NCI-H1417 (cell line): ENCODE measurements at places on chromosomes 13 and 19.

- no peak for DNase-seq
Measured at GRCh38 chr19:2354670-2355069, 5.4 kb upstream of the TMPRSS9 start.

DNA sequence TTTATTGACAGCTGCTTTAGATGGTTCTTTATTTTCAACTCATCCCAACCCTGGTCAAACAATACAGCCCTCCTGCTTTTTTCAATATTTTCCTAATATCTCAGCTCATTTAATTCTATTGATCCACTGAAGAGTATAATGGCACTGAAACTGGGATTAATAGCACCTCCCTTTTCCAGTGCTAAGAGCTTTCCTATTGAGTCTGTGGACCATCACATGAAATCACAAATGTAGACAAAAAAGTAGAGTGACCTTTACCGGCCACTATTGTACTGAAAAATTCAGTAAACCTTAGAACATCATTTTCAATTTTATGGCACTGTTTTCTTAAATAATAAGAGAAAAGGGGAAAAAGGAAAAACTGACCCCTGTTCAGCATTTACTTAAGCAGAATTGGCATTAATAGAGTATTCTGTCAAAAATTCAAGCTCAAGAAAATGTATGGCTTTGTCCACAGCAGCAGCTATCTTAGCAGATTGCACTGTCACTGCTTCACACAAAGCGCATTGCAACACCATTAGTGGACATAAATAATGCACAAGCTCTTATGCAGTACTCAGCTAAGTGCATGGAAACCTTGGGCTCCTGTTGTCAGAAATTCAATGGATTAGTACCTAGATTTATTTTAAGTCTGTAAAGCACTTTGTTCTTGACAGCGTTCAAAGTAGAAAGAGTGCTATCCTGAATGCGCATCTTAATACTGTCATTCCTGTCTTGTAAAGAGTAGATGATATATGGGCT, 851.0 kb upstream of the KLHL1 start:
- peak; percentile 52 for DNase-seq

GRCh38 chr19:45771311-45771933, 2.4 kb upstream of the SIX5 start:
- DNase-seq = peak; percentile 10

GRCh38 chr19:49933643-49934042, 4.3 kb upstream of the NUP62 start:
- no peak for DNase-seq

DNA sequence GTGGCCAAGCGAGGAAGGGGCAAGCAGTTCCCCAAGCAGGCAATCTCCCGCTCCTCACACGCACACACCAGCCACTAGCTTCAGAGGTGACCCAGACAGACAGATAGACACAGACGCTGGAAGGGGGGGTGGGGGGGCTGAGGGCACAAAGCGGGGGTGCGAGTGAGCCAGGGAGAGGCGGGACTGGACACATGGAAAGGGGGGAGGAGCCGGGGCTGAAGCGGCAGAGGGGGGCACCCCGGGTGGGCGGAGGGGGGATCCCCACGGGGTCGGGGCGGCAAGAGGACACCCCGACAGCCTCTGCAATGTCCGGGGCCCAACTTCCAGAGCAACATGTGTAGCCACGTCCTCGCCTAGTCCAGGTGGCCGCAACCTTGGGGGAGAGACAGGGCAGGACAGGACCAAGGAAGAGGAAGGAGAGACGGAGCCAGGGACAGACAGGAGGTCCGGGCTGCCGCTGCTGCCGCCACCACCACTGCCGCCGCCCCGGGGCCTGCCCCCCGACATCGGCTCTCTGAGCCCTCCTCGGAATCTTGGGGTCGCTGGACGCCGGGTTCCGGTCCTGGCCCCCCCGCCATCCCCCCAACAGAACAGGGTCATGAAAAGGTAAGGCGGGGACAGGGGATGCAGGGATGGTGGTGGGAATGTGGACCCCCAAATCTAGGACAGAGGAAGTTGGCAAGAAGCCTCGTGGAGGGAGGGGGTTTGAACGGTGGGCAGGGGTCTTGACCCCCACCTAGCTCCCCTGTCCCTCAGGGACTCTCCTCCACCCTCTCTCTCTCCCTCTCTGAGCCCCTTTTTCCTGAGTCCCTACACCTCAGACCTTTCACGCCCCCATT, 1.1 kb downstream of the GRIN2D start:
- no peak for DNase-seq

GRCh38 chr19:33177417-33177979, 16.6 kb upstream of the LRP3 start:
- peak; percentile 92 for DNase-seq

DNA sequence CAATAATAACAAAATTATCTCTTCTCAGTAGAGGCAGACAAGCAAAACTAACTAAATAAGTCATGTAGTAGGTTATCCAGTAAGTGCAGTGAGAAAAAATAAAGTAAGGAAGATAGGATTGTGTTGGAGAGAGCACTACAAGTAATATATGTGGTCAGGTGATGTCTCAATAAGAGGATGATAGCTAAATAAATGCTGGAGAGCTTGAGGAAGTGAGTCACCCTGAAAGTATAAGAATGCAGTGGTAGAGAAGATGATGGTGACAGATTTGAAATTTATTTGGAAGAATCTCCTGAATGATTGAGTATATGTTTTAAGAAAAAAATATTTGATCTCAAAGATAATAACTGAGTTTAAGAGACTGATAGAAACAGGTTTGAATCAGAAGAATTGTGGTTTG, 152.2 kb upstream of the PRR20A start:
- no peak for DNase-seq

DNA sequence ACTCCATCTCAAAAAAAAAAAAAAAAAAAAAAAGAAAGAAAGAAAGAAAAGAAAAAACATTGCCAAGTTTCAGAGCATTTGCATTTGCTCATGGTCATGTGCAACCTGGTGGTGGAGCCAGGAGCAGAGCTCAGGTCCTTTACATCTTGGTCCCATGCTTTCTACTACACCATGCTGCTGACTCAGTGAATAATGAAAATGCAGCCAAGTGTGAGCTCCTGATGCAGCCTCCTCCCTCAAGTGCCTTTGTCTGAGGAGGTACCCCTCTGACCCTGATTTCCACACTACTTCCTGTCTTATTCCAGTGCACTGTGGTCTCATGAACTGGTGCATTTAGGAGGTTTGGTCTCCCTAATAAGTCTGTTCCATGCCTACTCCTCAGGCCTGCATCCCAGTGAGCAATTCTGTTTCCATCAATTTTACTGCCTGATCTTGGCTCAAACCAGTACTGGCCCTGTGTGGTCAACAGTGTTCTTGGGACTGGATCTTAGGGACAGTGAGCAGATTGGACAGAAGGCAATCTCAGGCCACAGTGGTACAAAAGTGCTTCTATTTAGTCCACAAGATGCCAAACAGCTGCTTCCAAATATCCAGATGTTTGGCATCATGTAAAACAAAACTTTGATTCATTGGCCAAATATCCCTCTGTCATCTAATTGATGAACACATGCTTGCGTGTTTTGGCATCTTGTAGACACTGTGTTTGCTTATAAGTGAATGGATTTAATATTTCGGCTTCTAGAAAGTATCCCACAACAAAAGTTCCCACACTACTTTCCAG, 28.8 kb upstream of the LRCH1 start:
- no peak for DNase-seq

DNA sequence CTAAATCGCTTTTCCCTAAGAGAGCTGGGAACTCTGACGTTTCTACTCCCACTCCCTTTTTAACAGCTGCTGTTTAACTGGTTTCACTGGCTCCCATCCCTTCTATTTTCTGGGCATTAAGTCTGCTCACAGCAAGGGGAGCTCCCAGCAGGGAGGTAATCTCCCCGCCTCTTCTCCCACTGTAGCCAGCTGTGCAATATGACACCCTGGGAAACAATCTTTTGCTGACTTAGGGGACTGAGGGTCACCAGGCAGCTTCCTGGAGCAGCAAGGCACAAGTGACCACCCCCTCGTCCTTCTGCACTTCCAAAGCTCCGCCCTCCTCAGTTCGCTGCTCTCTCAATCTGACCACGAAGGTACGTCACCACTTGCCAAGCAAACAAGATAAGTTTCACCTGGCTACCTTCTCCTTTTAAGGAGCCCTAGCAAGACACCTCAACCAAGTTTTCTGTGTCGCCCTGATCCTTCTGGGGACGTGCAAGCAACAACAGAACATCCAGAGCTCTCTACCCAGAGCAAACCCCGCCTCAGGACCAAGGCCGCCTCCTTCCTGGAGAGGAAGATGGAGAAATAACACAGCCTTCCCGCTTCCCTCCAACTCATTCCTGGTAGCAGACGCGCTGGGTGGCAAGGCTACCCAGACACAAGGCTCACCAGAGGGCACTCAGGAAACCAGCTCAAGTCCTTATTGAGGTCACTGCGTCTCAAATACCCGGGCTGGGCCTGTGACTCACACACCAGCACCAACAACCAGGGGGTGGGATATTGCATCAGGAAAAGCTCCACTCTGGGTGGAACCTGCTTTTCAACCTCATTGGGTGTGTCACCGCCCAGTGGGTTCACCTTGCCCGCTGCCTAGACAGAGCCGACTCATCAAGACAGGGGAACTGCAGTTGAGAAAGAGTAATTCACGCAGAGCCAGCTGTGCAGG, 92.4 kb downstream of the STK24 start:
- peak; percentile 73 for DNase-seq

DNA sequence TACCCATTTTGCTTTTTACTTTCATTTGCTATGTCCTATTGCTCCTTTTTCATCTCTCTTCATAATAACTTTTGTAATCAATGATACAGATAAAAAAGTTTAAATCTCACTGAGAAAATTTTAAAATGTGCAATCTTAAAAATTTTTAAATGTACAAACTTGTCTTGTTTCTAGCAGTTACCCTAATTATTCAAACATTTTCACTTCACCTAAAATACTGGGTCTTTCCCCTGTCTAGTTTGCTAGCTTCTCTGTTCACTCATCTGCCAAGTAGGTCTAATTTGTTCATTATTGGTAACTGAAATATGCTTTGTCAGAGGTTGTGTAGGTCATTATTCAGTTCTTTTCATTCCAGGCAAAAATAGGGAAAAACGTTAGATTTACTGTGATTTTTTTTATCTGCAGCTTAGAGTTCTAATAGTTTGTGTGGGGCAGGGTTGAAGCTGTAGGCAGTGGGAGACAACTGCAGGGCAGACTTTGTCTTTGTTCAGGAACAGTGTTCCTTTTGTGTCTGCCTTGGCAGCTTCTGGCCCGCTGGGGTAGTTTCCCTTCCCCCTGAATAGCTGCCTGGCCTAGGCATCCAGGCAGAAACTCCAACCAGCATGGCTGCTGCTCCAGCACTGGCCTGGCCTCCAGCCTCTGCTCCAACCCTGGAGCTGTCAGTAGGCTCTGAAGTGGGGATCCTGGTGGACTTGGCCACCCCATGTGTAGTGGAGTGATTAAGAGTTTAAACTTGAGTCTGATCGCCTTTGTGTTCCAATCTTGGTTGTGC, 48.5 kb downstream of the WDFY2 start:
- DNase-seq = no peak

- peak; percentile 47 for DNase-seq
Measured at GRCh38 chr13:74132152-74132775, 1.9 kb downstream of the KLF12 start.

DNA sequence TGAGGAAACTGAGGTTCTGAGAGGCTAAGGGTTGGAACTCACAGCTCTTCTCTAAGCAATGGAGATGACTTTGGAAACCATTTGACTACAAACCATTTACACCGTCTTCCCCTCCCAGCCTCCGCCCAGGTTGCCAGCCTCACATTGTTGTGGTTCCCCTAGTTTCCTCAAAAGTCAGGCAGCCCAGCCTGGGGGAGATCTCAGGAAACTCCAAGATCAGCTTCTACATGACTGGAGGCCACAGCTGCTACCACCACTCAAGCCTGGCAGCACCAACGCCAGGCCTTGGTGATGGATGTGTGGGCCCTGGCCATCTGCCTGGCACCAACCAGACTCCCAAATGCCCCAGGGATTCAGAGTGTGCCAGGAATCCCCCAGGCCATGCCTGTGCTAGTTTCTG, 207.9 kb downstream of the TSHZ3 start:
- no peak for DNase-seq

- DNase-seq = no peak
Measured at GRCh38 chr19:55208880-55209692, at the start of gene PTPRH. Gene PTPRH (minus strand): TSS chr19:55209501. CDS start chr19:55209433, 68 bp downstream.

DNA sequence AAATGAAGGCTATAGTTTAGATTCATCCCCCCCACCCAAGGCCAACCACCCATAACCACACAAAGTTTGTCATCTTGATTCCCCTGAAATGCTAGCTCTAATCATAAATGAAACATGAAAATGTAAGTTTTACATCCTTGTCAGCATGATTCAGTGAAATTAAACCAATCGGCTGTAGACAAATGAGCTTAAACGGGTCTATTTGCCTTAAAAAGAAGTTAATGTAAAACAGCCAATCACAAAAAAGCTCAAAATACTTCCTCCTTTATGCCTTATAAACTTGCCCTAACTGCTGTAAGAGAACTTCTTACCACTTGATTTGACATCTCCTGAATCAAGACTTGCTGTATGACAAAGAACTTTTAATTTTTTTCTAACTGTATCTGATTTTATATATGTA, 34.5 kb upstream of the MRI1 start:
- no peak for DNase-seq

DNA sequence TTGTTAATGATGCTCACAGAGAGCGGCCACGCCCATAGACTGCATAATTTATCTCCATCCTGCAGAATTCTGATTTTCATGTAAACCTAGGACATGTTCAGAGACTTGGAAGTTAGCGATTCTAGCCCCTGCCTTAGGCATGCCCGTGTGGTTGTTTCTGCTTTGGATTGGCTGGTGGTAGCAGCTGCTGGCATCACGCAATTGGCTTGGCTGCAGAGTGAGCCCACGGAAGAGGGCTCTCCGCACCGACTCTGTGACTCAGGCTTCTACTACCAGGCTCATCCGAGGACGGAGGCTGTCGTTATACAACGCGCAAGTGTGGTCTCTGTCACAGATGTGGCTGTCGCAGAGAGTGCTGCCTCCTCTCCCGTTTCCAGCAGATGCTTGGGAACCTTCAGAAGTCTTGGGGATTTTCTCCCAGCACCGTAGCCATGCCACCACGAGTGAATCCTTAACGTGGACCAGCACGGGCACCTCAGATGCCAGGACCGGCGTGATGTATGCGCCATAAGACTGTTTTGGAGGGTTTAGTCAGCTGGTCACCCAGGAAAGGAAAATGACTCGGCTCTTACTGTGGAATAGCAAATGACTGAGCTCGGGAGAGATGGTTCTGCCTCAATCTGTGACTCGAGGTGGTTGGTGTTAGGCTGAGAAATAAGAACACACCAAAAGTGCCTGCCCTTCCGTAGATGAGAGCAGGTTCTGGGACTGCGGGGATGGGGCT, 61.0 kb upstream of the F7 start:
- DNase-seq = no peak

- DNase-seq = peak; percentile 65
Measured at GRCh38 chr13:29924482-29925350, 74.3 kb upstream of the UBL3 start.

GRCh38 chr13:51924756-51925544, 63.2 kb downstream of the CCDC70 start:
- DNase-seq = no peak
